CD14-positive monocyte (primary cell): ENCODE measurements at places on chromosomes 16 and 17.

- DNase-seq = no peak
Observed at GRCh38 chr17:27846042-27846655, 45.8 kb upstream of the NOS2 start.

DNA sequence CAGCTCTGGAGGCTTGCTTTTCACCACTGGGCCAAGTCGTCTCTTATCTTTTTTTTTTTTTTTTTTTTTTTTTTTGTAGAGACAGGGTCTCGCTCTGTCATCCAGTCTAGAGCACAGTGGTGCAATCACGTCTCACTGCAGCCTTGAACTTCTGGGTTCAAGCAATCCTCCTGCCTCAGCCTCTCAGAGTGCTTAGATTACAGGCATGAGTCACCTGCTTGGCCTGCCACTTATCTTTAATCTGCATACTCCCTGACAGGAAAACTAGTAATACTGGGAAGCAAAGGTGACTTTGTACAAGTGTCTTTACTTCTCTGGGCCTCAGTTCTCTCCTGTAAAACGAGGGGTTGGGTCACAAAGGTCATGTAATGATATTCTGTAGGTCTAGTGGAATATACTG, 15.0 kb downstream of the NTN1 start:
- no peak for DNase-seq

GRCh38 chr17:47717979-47718621, 14.9 kb upstream of the TBX21 start:
- DNase-seq = no peak

- DNase-seq = no peak
Observed at GRCh38 chr16:75038036-75038858, 39.4 kb downstream of the ZNRF1 start.

- no peak for DNase-seq
Observed at GRCh38 chr16:3752984-3753383, 35.7 kb upstream of the TRAP1 start.

DNA sequence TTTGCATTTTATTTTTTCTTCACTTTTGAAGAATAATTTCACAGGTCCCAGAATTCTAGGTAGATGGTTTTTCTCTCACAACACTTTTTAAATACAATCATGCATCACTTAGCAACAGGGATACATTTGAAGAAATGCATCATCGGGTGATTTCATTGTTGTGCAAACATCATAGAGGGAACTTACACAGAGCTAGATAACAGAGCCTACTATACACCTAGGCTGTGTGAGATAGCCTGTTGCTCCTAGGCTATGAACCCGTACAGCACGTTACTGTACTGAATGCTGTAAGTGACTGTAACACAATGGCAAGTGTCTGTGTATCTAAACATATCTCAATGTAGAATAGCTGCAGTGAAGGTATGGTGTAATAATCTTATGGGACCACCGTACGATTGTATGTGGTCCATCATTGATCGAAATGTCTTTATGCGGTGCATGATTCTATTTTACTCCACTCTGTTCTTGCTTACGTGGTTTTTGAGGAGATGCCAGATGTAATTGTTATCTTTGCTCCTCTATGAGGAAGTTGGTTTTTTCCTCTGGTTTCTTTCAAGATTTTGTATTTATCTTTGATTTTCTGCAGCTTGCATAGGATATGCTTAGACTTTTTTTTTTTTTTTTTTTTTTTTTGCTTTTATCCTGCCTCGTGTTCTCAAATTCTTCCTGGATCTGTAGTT, 35.5 kb upstream of the TMEM92 start:
- DNase-seq = no peak

DNA sequence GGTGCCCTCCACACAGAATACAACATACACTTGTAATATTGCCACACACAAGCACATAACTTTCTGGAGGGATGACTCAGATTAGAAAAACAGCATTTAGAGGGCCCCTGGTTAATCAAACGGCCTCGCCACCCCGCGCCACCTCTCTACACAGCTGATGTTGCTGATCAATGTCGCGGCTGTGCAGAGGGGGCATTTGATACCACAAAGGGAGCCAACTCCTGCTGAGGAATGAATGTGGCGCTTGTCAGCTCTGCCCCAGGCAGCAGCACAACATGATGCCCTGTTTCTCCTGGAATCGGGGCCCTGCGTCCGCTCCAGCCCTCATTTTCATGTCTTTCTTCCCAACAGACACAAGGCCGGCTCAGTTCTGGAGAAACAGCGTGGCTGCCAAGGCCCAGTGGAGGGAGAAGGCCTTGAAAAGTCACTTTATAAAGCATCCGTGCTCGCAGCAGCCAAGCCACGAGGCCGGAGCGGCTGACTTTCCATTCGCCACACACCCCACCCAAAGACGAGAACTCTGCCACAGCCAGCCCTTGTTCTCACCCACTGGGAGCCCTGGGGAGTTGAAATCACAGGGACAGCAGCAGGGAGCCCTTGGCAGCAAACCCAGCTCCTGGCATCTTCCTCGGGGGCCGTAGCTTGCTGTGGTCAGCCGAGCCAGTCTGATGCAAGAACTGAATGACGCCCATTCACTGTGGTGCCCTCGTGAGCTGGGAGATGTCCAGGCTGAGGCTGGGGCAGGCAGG, 65.6 kb downstream of the XYLT1 start:
- DNase-seq = peak; percentile 34

DNA sequence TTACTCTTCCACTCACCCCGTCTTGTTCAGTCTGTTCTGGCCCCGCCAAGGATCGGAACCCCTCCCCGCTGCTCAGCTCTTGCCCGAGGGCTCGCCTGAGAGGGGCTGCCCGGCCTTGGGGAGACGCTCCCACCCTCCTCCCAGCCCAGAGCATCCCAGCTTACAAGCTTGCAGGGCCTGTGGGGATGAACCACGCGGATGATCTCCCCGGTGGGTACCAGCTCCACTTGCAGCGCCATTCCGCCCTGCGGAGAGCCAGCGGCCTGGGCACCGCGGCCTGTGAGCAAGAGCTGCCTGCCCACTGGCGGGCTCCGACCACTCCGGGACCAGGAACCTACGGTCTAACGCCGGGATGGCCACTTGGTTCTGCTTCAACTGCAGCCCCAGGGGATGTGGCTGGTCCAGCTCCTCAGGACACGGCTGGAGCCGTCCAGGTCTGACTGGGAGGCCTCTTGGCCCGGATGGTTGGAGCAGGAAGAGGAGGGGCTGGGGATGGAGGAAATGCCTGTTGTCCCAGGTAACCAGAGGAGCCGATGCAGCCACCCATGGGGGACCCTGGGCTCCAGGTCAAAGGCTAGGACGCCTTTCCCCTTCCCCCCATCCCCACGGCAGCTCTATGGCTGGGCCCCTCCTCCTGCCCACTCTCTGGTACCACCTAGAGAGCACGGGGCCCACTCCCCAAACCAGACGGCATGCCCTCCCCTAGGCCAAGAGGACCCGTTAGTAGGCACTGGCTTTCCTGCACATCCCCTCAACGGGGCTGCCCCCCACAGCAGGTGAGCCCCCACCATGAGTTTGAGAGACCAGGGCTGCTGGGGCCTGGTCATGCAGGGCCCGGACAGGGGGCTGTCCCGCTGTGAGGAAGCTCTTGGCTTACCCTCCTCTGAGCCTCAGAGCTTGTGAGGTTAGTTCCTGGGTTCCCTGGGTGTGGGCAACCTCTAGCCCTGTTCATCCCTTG, at the start of gene MYO1C:
Gene MYO1C, minus strand, starts transcription at position 438 of the 958 bp plus-strand sequence. Its CDS starts 199 bp downstream, at position 239.
- no peak for DNase-seq

GRCh38 chr17:5826384-5826783, 242.1 kb upstream of the NLRP1 start:
- DNase-seq = no peak

DNA sequence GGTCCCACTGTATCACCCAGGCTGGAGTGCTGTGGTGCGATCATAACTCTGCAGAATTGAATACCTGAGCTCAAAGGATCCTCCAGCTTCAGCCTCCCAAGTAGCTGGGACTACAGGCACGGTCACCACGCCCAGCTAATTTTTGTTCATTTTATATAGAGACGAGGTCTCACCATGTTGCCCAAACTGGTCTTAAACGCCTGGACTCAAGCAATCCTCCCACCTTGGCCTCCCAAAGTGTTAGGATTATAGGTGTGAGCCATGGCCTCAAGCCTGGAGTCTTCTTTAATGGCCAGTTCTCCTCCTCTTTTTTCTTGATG, 484 bp downstream of the CD300LB start:
- no peak for DNase-seq

DNA sequence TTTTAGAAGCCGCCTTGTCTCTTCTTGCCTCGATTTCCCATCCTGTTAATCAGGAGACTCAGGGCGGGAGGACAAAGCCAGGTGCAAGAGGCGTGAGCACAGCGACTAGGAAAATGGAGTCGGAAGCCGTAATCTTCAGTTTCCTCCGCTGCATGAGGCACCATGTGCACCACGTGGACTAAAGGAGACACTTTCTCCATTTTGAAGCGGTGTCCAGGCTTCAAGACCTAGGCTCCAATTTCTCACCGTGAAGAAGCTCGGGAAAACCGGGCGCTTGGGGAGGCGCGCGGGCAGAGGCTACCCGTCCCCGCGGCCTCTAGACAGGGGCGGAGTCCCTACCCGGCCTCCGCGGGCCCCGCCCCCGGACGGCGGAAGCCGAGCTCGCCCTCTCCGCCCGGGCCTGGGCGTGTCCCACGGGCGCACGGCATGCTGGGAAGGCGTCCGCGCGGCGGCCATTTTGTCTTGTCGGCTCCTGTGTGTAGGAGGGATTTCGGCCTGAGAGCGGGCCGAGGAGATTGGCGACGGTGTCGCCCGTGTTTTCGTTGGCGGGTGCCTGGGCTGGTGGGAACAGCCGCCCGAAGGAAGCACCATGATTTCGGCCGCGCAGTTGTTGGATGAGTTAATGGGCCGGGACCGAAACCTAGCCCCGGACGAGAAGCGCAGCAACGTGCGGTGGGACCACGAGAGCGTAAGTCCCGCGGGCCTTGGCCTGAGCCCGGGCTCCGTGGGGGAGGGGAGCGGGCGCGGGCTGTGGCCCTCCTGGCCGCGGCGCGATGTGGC, at the start of gene LUC7L3:
Gene LUC7L3, plus strand, starts transcription at position 460 of the 780 bp plus-strand sequence. Its CDS starts 130 bp downstream, at position 590.
- peak; percentile 88 for DNase-seq

DNA sequence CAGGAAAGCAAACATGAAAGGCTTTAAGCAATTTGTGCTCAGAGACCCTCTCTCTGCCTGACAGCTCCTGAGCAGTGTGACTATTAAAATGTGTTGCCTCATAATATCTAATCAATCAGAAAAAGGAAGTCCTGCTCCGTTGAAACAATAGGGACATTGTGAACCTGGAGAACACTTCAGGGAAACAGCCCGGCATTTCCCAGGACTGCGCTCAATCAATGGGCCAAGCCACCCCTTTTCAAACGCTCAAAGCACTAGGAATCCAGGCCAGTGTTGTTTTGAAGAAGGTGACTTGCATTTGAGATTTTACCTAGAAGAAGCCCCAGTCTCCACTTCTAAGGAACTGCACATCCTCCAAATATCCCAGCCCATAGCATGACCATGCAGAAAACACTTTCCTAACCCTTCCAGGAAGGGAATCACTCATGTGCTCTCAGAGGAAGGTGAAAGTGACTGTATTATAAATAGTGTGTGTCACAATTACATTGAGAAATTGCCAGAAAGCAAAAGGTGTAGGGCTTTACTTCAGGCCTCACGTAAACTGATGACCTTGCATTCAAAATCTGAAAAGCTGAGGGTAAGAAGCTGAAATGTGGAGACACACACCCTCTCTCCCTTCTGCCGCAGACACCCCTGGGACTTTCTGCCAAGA, 19.4 kb downstream of the CDRT4 start:
- no peak for DNase-seq

- DNase-seq = no peak
Observed at GRCh38 chr16:14409563-14409962, 220.5 kb downstream of the PARN start.

GRCh38 chr16:84027625-84028024, 15.0 kb downstream of the SLC38A8 start:
- DNase-seq = no peak

GRCh38 chr16:89667633-89668032, 10.0 kb downstream of the SPATA33 start:
- no peak for DNase-seq

DNA sequence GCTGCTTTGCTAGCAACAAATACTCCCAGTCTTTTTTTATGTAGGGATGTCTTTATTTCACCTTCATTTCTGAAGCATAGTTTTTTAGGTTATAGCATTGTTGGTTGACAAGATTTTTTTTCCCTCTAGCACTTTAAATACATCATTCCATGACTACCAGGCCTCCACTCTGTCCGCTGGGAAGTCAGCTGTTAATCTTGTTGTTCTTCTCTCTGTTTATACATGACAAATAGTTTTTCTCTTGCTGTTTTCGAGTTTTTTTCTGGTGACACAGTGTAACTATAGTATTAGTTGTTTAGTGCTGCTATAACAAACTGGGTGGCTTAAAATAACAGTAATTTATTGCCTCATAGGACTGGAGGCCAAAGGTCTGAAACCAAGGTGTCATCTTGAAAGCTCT, 205.5 kb upstream of the CNTNAP4 start:
- no peak for DNase-seq

GRCh38 chr16:27771201-27771910, 221.4 kb downstream of the KATNIP start:
- DNase-seq = no peak

- DNase-seq = no peak
Observed at GRCh38 chr17:64125937-64126336, 4.0 kb downstream of the ERN1 start.

GRCh38 chr17:37826497-37827430, 81.9 kb upstream of the HNF1B start:
- peak; percentile 82 for DNase-seq

DNA sequence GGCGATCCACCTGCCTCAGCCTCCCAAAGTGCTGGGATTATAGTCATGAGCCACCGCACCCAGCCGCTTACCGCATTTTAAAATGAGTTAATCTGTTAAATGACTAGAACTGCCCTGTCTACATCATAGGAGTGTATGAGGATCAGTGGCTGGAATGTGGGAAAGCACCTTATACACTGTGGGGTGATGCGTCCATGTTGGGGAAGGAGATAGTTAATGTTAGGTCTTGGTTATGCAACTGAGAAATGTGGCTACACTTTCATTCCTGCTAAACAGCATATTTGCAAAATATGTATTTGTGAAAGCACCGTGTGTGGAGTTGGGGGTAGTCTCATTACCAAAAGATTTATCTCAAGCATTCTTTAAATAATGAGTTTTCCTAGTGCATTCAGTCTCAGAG, 107.6 kb downstream of the SPACA3 start:
- DNase-seq = no peak

- no peak for DNase-seq
Observed at GRCh38 chr17:37462492-37462891, 27.2 kb upstream of the DUSP14 start.

DNA sequence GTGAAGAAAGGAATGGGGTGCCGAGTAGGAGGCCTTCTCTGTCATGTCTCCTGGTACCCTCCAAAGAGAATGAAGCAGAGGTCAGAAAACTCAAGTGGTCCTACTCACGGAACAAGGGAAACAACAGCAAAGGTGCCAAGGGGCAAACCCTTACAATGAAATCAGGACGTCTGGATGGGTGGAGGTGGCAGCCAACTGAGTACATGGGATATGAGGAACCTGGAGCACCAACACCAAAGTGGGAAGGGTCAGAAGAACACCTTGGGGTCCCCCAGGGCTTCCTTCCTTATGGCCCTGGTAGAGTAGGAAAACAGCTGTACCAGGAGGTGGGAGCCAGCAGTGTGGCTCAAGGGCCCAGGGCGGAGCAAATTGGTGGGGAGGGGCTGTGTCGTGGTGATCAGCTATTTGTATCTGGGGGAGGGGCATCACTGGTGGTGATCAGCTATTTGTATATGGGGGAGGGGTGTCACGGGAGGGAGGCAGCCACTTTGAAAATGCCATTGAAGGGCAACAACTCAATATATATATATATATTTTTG, 643 bp downstream of the HIGD1B start:
- DNase-seq = no peak

GRCh38 chr16:26830428-26831127, 236.1 kb upstream of the C16orf82 start:
- DNase-seq = no peak
